Renal pelvis (tissue), 12 donors: ENCODE measurements at places on chromosomes 11 and 22. TPM values are rescaled to one million over a fixed set of nuclear protein-coding genes. Genes with fewer than 3 reads are reported as not detected.

SYNGR1 gene
- polyA plus RNA-seq, result 25.2 TPM

OR9G4 gene
- not detected for polyA plus RNA-seq

DNA sequence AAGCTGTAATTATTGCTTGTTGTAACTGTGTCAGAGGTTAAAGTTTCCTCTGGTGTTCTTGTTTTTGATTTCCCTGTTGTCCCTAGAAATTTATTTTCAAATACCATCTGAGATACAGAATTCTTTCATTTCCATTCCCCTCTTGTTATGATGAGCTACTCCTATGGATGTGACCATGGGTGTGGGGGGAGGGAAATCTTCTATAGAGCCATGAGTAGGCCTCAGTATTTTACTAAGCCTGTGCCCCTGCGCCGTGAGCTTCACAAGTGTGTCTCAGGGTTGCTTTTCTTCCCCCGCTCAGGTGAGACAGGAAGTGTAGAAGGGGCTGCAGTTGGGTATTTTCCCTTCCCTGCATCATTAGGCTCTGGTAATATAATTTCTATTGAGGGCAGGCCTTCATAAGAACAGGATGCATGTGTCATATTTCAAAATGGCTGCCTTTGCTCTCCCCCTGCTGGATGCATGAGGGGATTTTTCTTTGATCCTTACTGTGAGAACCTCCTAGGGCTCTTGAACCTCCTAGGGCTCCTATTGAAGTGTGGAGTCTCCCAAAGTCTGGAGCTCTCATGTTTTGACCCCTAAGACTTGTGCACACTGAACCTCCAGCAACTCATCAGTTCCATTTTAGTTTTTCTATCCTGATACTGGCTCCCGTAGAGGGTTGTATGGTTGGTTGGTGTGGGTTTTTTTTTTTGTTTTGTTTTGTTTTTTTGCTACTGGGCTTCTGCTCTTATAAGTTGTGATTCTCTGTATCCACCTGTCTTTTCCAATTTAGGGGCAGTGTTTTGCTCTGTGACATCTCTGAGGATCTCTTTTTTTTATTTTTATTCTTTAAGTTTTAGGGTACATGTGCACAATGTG is 658.2 kb downstream of the NTM start:
- DNase-seq, result peak; percentile 70

GRCh38 chr11:16456366-16456765 is 100.0 kb upstream of the SOX6 start:
- no peak for DNase-seq

DNA sequence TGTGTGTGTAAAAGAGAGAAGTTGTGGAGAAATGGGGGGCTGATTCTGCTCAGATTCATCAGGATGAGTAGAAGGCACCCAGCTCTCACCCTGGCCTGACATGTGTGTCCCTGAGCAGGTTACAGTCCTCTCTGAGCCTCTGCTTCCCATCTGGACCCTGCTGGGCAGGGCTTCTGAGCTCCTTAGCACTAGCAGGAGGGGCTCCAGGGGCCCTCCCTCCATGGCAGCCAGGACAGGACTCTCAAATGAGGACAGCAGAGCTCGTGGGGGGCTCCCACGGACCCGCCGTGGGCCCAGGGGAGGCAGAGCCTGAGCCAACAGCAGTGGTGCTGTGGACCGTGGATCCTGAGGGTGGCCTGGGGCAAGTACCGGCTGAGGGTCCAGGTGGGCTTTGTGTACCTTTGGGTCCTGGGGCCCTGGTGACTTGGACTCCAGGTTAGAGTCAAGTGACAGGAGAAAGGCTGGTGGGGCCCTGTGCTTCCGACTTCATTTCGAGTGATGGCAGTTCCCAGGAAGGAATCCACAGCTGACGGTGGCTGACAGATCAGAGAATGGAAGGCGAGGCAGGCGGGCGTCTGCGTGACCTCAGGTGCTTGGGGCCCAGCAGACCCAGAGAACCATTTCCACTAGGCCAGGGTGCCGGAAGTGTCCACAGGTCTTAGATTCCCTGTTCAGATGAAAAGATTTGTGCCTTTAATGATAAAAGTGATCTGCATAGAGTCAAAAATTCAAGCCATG is 21.9 kb downstream of the NEAT1 start:
- DNase-seq, result no peak

RAB39A gene
- polyA plus RNA-seq, result 0.73 TPM

TSPAN18 gene
- 59.9 TPM for polyA plus RNA-seq

RCOR2 gene
- polyA plus RNA-seq, result 11.4 TPM

UCP3 gene
- polyA plus RNA-seq, result 5.4 TPM

DNA sequence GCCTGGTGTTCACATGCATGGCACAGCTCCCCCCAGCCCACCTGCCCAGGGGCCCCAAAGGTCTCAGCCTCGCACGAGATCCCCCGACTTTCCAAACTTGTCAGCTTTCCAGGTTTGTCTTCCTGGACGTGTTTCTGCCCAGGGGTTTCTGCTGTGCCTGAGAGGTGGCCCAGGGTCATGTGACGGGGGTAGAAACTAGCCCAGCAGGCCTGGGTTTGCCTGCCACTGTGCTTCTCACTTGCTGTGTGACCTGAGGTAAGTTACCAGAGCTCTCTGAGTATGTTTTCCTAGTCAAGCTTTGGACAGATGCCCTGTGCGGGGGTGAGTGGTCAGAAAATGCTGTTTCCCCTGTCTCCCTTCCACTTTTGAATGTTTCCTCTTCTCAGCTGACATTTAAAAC is 38.3 kb upstream of the SHISAL1 start:
- DNase-seq, result no peak

- DNase-seq, result no peak
These were observed 80.1 kb downstream of the PRMT3 start for GRCh38 chr11:20467487-20468185.
